ENCODE measurements at places on chromosomes 1 and 21.

DNA sequence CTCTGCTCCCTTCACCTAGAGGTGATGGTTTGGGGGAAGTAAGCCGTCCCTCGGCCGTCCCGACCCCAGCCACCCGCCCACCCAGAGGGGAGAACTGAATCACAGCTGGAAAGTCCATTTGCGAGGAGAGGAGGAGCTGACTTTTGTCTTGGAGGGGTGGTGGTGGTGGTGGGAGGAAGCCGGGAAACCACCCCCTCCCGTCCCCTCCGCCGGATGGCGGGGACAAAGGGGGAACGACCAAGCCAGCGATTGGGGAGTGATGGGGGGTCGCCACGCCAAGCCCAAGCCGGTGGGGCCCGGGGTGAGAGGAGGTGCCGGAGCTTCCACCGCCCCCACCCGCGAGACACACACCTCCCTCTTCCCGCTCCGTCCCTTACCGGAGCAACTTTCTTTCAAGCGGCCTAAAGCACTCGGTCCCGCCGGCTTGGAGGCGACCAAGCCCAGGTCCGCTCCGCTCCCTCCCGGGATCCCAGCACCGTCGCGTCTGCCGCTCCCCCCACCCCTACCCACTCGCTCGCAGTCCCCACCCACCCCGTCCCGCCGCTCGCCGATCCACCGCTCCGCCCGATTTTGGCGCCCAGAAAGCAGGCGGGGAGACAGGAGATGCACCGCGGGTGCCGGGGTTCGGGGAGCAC, 540 bp downstream of the ARHGEF2 start:
- DNase-seq = no peak

GRCh38 chr1:231630558-231631205, 4.1 kb downstream of the DISC1 start:
- DNase-seq = no peak

DNA sequence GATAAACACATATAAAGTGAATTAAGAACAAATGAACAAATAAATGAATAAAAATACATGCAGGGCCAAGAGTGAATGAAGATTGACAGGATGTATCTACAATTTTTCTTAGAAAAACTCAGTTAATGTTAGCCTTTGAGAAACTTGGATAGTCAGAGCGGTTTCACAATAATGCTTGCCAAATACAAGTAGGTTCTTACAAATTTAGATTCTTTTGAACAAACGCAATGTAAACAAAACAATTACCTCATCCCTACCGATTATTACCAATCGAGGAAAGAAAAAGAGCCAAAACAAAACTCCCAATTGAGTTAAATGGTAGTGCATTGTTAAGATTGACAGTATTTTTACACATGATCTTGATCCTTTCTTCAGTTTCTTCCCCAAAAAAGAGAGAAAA, 176.9 kb upstream of the DEPDC1 start:
- DNase-seq = no peak

DNA sequence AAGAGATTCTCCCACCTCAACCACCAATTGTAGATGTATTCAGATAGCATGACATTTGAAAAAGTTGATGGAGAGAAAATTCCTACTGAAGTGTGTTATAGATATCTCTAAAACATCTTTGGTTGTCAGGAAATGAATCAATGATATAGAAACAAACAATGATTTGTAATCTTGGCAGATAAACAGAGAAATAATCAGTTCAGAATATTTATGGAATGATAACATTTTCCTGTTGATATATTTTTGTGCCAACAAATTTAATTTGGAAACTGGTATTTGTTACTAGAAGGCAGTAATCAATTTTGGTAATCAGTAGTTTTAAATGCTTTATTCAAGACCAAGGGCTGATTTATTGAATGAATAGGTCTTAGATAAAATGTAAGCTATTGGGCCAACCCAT, 695.6 kb downstream of the USP25 start:
- DNase-seq = no peak

- DNase-seq = no peak
Measured at GRCh38 chr1:94125551-94126514, 4.9 kb upstream of the ABCA4 start.

DNA sequence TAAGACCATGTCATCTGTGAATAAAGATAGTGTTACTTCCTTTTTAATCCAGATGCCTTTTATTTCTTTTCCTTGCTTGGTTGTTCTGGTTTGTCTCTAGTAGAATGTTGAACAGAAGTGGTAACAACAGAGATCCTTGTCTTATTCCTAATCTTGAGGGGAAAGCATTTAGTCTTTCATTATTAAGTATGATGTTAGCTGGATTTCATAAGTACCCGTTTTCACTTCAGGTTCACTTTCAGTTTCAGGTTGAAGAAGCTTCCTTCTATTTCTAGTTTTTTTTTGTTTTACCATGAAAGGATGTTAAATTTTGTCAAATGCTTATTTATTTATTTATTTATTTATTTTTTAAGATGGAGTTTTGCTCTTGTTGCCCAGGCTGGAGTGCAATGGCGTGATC, 22.3 kb upstream of the AGPAT3 start:
- no peak for DNase-seq

DNA sequence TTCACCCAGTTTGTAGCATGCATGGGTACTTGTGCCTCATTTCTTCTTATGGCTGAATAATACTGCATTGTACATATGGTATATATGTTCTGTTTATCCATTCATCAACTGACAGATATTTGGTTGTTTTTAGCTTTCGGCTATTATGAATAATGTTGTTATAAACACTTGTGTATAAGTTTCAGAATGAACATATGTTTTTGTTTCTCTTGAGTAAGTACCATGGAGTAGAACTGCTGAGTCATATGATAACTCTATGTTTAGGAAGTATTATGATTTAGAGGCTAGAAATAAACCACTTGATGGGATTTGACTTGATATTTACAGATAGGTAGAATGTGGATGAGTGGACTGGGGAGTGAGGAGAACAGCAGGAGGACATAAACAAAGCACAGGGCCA, 48.6 kb downstream of the WNT2B start:
- no peak for DNase-seq

DNA sequence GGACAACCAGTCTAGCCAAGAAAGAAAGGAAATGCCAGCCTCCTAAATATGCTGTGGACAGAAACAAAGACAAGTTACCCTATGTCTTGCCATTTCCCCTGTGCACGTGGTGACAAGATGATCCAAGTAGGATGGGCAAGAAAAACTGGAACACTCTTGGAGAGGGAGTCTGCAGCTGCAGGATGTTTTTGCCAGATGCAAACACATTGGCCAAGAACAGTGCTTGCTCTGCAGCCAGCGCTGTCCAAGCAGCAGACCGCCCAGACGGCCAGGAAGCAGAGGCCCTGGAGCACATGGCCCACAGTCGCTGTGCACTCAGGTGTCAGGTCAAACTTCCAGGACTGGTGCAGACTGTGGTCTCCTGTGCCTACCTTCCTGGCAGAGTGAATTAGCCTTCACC, 189.3 kb downstream of the SLC35F3 start:
- DNase-seq = no peak

DNA sequence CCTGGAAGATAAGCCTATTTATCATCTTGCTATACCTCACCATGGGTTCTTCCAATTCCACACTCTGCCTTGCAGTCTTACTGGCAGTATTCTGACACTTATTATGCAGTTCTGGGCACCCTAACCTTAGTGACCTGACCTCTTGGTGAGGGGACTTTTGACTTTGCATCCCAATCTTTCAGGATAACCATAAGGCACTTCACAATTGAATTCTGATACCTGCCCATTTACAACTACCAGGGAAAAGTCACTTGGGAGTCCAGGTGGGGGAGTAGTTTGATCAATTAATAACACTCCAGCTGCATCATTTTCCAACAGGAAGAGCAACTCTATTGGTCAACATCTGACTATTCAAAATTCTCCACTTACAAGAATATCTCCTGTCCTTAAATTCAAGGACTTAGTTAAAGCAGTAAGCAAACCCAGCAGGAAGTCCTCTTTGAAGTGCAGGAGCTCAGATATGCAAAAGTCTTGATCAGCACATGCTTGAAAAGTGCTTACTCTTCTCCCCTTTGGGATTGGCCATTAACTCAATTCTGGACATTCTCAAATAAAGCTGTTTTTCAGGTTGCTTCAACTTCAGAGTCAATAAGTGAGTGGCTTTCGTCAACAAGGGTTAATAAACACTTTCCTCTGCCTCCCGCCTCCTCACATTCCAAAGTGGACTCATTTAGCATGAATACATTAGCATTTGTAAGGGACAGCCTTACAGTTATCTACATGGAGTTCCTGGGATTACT, 177.4 kb upstream of the NRIP1 start:
- DNase-seq = no peak

DNA sequence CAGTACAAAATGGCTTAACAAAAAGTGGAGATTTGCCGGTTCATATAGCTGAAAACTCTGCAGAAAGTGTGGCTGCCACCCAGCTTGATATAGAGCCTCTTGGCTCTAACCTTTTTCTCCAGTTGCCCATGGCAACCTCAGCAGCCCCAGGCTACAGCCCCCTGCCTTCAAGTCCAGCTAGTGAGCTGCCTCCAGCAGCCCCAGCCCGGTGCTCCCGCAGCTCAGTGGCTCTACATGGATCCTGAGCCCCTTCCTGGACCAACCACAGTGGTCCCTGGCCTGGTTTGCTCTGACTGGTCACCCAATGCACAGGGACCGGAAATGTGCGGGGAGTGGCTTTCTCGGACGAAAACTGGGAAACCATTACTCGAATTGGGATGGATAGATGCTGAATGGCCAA, 13.3 kb upstream of the ATF3 start:
- no peak for DNase-seq

GRCh38 chr1:242133796-242134195, 134.9 kb upstream of the MAP1LC3C start:
- no peak for DNase-seq

GRCh38 chr1:171113382-171113781, 22.7 kb downstream of the FMO3 start:
- DNase-seq = no peak

Data from stimulated activated CD8-positive, alpha-beta memory T cell treated with anti-CD3 and anti-CD28 coated beads, Interleukin-4, amount 100 ng/mL, for 1 hour (primary cell).